ENCODE measurements at places on chromosomes 5 and 9. TPM values are rescaled to one million over a fixed set of nuclear protein-coding genes. Genes with fewer than 3 reads are reported as not detected.

PCDH12 gene
- total RNA-seq: 0.33 TPM

TAL2 gene
- total RNA-seq: not detected

PCDHB2 gene
- under 0.01 TPM for total RNA-seq

ENHO gene
- total RNA-seq: 1.4 TPM

PCDHGB7 gene
- 3.7 TPM for total RNA-seq

LCN10 gene
- total RNA-seq: not detected

NUDT2 gene
- 34.4 TPM for total RNA-seq

All from melanocyte of skin (primary cell).